ENCODE measurements at places on chromosomes 4 and X.

- DNase-seq: no peak
Observed at GRCh38 chr4:67635331-67635730, 65.6 kb downstream of the UBA6 start.

DNA sequence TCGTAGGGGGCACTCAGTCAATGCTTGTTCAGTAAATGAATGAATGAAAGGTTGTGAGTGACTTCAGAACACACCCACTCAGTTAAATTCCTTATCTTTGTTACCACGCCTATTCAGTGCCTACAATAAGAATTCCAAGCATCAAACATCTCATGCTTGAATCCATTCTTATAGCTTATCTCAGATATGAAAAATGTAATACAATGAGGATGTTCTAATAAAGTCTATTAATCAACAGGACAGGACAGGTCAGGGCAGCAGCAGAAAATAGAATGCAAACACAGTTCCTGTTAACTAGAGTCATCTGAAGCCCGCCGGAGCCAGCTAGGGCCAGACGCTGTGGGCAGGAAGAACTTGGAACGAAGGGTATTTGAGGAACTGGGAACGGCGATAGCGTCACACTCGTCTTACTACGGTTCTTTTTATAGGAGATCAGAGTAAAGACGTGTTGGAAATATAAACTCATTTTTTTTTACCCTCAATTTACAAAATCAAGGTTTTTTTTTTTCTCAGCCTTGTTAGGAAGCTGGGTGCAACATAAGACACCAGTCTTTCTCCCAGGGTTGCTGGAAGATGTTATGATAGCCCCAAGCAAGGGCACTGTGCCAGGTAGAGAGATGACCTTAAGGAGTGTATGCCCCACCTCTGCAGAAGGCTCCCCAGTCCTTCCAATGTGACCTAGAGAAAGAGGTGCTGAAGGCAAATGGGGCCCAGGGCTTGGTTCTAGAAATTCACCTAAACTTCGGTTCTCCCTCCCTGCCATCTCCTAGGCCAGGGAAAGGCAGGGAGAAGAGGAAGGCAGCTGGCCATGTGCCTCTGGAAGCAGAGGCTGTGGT is 48.3 kb downstream of the SEL1L3 start:
- no peak for DNase-seq

DNA sequence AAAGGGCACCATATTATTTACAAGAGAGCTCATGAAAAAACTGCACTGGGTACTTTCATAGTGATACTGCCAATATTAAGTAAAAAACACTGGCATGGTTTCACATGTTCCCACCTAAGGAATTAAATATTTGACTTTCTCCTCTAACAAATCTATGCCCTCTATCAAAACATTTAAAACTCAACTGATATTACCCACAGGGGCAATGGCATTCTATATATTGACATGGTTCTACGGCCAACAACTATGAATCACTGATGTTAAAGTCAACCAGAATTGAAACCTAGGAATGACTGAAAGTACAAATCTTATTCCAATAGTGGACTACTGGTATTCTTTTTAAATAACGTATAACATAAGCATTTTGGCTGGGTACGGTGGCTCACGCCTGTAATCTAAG is 28.2 kb downstream of the PHKA2 start:
- DNase-seq: no peak

DNA sequence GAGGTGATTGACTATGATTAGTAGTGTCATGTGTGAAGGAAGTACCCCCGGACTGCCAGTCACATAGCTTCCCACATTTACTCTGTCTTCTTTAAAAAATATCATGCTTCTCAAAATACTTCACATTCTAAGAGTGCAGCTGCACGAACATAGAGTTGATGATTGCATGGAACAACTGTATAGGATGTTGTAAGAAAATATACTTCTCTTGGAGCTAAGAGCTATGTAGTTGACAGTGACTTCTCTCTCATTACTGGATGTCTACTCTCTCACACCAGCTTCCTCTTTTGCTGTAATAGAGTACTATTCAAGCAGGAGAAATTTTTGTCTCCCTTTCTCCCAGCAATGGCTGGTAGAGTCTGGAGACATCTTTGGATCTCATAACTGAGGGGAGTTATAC is 99.4 kb upstream of the PUDP start:
- DNase-seq: no peak

GRCh38 chr4:1833307-1834046 is 22.5 kb downstream of the LETM1 start:
- DNase-seq: no peak

DNA sequence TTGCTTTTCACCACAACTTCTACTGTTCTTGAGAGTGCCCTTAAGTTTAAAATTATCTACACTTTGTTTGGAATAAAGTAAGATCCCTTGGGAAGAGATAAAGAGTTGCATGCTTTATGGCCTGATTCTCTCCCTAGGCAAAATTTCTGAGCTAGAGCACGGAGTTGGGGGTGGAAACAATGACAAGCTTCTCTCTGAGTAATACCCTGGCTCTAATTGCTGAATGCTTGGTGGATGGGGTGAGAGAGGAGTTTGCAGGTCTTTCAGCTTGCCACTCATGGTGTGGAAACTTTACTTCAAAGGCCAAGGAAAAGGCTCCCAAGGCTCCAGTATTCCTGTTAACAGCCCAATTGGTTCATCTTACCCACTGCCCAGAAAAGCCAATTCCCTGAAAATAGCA is 26.1 kb upstream of the PRDM8 start:
- no peak for DNase-seq

DNA sequence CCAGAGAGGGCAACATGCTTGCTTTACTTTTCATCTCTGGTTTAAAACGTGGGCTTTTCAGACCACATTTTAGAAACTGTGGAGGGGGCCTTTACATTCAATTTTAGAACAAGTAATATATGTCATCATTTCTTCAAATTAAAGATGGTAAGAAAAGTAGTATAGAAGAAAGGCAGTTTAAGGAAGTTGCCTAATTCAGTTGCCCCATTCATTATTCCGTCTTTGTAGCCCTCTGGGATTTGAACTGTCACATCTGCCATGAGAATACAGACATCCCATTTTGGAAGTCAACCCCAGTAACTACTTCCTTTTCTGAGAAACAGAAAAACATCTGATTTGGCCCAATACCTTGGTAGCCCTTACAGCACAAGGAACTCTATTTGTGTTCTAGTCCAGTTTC is 61.2 kb downstream of the PASD1 start:
- DNase-seq: no peak

DNA sequence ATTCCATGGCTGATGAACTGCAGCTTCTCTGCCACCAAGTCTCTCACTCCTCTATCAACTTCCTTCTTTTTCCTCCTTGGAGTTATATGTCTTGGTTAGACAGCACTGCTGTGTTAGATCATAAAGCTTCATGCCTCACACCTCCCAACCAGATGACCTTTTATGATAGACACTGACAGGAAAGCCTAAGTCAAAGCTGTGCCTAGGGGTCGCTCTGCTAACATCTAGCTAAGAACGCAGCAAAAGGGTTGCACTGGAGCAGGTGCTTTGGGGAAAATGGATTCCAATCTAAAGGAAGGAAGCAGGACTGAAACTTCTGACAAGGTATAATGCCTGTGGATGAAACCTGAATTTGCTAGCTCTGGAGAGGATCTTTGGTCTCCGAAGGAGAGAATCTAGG is 509.7 kb downstream of the SMARCA1 start:
- DNase-seq: no peak

- no peak for DNase-seq
Observed at GRCh38 chrX:10158279-10159144, 1.7 kb downstream of the CLCN4 start.

- no peak for DNase-seq
Observed at GRCh38 chr4:105586638-105587328, 34.4 kb downstream of the ARHGEF38 start.

GRCh38 chr4:156329779-156330178 is 376.1 kb upstream of the CTSO start:
- DNase-seq: no peak

DNA sequence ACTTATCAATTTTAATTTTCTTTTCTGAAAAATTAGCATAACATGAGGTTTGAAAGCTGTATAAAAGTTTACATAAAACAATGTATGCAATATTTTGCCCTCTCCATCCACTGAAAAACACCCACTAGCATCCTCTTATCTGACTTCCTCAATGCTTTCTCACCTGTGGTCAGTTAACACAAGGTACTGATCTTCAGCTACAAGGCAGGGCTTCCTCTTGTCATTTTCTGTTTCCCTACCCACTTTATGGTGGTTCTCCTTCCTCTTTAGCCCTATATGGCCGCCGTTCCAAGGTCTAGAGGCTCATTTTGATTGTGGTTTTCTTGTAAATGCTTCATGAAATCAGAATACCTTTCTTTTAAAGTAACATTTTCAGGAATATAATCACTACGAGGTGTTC is 618.6 kb upstream of the CPEB2 start:
- DNase-seq: no peak

- no peak for DNase-seq
Observed at GRCh38 chr4:54189140-54189539, 40.0 kb upstream of the PDGFRA start.

- no peak for DNase-seq
Observed at GRCh38 chr4:185222598-185222997, 13.2 kb downstream of the SNX25 start.

GRCh38 chrX:4263030-4263803 is 549.8 kb upstream of the PRKX start:
- DNase-seq: no peak

GRCh38 chr4:139908636-139909437 is 243.2 kb downstream of the MGST2 start:
- no peak for DNase-seq

DNA sequence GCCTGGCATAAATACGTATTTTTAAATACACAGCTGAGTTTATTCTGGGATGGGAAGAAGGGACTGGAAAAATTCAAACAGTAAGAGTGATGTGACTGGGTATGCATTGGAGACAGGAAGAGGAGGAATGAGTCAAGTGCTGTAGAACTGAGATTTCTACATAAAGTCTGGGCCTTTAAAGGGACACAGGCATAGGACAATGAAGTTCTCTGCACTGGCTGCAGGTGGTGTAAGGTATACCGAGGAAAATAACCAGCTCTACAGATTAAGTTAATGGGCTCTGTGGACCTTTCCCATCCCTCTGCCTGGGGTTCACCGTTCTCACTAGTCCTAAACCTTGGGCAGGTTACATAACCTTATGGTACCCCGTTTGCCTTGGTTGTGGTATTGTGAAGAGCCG is 68.7 kb downstream of the DHX15 start:
- no peak for DNase-seq

DNA sequence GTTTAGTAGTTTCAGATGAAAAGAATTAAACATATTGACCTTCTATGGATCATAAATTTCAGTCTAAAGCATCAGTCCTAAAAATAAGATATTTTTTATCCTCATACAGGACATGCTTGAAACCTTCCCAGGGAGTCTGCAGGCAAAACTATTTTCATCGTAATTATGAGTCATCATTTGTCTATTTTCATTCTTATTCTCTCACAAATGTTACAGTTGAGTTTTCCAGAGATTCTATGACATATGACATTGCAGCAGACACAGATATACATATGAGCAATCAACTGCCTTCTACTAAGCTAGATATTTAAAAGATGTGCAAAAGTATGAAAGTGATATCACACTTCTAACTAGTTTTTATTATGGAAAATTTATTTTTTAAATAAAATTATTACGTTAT is 398.0 kb downstream of the MAGEB5 start:
- no peak for DNase-seq

All from GM18507 (cell line).